ENCODE measurements at places on chromosomes 4 and X.

GRCh38 chr4:145663194-145663593 is 16.8 kb upstream of the C4orf51 start:
- no peak for DNase-seq

- no peak for DNase-seq
These were observed 531.5 kb downstream of the ANKRD50 start for GRCh38 chr4:124181039-124181438.

DNA sequence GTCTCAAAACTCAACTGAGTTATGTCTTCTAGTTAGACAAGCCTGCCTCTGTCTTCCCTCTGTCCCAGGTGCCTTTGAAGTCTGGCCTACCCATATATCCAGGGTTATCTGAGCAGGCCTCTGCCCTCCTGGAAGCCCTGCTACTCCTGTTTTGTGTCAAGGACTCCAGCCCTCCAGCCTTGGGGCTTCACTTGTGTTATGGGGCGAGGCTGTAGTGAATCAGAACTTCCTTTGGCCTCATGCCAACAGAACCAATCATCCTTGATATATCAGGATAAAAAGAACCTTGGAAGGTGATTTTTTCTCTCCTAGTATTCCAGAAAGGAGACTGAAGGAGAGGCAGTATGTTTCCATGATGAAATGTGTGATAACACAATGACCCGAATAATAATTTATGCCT is 8.9 kb upstream of the ADGRG4 start:
- no peak for DNase-seq

- DNase-seq: no peak
These were observed 100.9 kb downstream of the TTC29 start for GRCh38 chr4:146844761-146845160.

DNA sequence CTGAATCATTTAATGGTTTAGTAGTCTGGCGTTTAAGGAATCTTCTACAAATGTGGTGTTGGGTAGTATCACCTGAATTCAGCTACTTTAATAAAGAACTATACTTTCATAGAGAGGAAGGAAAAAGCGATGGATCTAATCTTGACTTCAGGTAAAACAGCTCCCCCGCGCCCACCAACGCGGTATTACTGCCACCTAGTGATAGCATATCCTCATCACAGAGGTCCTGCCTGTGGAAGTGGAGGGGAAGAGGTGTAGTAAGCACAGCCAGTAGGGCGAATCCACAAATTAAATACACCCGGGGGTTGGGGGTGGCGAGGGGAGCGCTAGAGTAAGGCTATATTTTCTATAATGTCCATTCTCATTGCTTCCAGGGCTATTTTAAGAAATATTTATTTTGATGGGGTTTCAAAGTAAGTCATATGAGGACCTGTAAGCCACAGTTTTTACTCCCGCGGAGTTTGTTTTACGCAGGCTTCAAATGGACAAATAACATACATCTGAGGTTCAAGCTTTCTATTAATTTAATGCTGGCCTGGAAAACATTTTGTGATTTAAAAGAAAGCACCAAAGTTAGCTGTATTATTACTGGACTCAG is 8.3 kb upstream of the DAPP1 start:
- peak; percentile 15 for DNase-seq

DNA sequence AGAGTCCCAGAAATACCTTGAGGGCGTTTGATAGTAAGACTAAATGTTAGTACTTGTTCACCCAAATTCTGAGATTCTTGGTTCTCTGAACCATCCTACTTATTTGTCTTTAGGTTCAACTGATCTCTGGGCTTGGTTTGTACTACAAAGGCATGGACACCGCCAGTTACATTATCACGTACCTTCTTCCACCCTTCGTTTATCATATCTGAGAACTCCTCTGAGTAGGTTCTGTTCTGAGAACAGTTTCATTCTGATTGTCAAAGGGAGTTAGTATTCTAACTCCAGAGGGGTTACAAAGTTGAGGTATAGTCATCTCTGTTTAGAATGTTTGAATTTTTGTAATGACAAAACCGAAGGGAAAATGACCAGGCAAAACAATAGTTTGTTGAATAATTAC is 19.3 kb downstream of the ZFX start:
- DNase-seq: no peak

- DNase-seq: no peak
These were observed 32.0 kb downstream of the DYNLT3 start for GRCh38 chrX:37815366-37815765.

GRCh38 chr4:52836678-52837077 is 25.4 kb upstream of the RASL11B start:
- DNase-seq: no peak

DNA sequence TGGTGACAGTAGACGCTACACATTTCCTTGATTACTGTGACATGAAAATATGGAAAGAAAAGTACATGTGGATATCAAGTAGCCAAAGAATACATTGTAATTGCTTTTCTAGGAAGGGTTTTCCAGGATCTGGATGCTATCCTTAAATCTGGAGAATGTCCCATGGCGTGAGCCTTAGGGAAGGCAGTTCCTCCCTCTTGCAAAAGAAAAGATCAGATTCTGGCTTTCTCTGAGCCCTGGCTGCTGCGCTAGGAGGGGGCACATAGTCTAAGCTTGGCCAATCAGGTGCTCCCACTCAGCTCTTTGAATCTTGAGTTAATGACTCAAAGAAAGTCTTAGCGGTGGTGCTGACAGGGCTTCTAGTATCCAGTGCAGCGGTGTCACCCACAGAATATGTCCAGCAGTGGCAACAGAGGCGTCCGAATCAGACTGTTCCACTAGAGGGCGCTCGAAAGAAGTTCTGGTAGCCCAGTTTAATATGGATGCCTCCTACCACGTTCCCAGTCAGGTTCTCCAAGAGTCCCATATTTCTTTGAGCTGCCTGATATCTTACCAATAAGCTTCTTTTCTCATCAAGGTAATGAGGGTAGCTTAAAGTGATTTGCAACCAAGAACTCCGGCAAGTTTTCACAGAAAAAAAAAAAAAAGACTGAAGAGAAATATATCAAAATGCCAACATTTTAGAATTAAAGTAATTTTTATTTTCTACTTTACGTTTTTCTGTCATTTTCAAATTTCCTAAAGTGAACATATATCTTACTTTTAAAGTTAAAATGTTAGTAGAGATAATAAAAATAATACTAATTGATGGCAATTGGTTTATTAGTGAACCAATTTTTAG is 213.4 kb upstream of the S100G start:
- peak; percentile 31 for DNase-seq

DNA sequence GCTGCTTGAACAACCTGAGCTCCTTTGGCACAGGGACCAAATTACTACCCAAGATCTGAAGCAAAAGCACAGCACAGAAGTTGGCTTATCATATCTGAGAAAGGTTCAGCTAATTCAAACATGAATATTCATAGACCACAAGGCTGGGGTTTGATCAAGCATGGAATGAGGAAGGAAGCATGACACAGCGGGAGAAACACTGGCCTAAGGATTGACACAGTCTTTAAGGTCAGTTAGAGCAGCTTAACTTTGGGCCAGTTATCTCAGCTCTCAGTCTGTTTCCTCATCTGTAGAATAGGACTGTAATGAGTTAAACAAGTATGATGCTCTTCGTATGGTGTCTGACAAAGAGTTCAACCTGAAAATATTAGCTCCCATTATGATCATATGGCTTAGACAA is 88.5 kb upstream of the CBR4 start:
- DNase-seq: no peak

GRCh38 chr4:137702512-137702911 is 170.2 kb upstream of the PCDH18 start:
- DNase-seq: no peak

- DNase-seq: no peak
These were observed 1044.2 kb upstream of the FTHL17 start for GRCh38 chrX:32116047-32116446.

- DNase-seq: no peak
These were observed 45.2 kb downstream of the ADD1 start for GRCh38 chr4:2888886-2889285.

DNA sequence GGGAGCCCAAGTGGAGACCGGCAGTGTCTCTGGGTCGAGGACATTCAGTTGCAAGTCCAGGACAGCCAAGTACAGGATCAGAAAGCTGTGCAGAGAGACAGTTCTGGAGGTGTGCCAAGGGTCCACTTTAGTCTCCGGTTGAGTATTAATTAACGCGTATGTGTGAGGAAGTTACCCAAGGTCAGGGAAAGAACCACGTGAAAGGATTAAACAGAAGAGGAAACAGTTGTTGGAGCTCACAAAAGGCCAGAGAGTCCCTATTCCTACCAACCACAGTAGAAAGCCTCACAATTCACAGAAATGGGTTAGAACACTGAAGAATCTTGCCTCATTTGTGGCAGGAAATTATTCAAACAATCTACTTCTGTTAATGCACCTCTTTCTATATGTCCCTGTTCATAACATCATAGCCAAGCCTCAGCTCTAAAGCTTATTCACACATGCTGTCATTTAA is 17.9 kb upstream of the NSUN7 start:
- no peak for DNase-seq

GRCh38 chr4:151117371-151117962 is 18.0 kb downstream of the RPS3A start:
- peak; percentile 54 for DNase-seq

DNA sequence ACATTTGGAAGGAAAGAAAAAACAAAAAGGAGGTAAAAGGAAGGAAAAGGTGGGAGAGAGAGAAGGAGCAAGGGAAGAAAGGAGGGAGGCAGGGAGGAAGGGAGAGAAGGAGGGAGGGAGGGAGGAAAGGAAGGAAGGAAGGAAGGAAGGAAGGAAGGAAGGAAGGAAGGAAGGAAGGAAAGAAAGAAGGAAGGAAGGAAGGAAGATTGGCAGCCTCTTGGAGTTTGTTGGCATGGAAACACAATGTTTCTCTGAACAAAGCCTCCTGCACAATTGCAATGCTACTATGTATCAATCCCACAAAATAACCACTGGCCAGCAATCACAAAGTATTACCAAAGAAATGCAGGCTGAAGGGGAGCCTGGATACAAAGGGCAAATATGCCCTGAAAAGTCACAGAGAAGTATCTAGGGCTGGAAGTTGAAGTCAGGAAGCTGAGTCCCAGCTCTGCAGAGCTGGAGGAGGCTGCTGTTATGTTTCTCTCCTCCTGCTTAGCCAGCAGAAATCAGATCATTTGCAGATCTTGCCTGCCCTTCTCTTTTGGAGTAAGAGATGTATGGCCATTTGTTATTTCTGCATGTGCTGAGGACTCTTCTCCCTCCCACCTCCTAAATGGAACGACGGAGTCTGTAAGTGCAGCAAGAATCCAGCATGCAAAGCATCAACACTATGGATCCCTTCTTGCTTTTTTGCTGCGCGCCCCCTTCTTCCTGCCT is 195.9 kb upstream of the LDB2 start:
- no peak for DNase-seq

GRCh38 chr4:81571105-81571504 is 99.4 kb upstream of the RASGEF1B start:
- no peak for DNase-seq

DNA sequence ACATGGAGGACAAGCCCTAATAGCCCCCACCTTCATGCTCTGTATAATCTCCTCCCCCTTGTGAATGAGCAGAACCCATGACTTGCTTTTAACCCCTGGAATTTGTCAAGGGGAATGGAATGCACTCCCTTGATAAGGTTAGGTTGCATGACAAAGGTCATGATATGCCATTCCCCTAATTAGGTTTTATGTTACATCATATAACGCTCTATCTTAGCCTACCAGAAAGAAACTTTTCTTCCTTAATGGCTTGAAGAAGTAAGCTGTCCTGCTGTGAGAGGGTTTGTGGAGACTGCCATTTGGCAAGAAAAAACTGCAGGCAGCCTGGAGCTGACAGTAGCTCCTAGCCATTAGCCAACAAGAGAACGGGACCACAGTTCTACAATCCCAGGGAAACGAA is 399.8 kb upstream of the MAD2L1 start:
- DNase-seq: peak; percentile 13

DNA sequence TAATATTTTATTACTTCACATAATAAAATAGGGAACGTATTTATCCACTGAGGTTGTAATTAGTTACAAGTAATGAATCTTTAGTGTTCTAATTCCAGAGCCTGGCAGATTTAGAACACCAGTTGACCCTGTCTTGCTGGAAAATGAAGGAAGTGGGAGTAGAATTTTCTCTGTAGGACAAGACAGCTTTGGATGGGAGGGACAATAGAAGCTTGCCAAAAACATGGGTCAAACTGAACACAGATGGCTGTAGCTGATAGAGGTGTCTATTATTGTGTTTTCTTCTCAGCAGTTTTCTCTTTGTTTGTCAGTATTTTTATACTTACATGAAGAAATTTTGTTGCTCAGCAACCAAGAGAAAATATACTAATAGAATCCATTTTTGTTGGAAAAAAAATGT is 20.2 kb downstream of the FAT4 start:
- no peak for DNase-seq

- no peak for DNase-seq
These were observed 144.4 kb downstream of the ZNF674 start for GRCh38 chrX:46400530-46401443.

DNA sequence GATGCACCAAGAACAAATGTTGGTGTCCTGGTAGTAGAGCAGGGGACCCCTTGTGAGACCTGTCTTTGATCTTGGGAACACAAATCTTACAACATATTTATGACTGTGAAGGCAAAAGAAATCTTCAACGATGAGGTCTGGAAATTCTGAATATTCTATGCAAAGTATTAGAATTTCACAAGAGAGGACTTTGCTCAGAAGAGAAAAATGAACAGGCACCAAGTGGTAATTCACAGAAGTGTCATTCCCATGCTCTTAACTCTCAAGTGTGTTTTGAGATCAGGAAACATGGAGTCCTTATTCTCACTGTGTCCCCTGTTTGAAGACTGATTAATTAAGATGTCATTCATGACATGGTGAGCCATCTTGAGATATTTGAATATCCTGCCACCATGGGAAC is 52.5 kb downstream of the COQ2 start:
- no peak for DNase-seq

- no peak for DNase-seq
These were observed 2.4 kb downstream of the LONRF3 start for GRCh38 chrX:118976599-118977340.

GRCh38 chr4:107388736-107389274 is 331.2 kb downstream of the PAPSS1 start:
- DNase-seq: no peak

DNA sequence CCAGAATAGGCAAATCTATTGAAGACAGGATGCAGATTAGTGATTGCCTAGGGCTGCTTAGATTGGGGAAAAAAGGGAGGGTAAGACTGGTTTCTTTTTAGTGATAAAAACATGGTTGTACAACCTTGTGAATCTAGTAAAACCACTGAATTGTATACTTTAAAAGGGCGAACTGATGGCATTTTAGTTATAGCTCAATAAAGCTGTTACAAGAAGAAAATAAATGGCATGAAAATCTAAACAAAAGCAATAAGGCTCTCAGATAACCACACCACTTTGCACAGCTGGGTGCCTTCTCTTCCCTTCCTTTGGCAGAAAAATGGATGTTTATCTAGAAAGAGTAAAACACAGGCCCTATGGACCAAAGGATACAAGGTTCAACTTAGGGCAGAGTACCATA is 69.6 kb downstream of the F9 start:
- no peak for DNase-seq

GRCh38 chr4:86283371-86283770 is 76.5 kb downstream of the MAPK10 start:
- no peak for DNase-seq

Data from right renal pelvis (tissue), 4 donors.